ENCODE measurements at places on chromosomes 16 and 17.
A peak's percentile ranks its signal among the peaks of the same experiment; 100 is the strongest.

DNA sequence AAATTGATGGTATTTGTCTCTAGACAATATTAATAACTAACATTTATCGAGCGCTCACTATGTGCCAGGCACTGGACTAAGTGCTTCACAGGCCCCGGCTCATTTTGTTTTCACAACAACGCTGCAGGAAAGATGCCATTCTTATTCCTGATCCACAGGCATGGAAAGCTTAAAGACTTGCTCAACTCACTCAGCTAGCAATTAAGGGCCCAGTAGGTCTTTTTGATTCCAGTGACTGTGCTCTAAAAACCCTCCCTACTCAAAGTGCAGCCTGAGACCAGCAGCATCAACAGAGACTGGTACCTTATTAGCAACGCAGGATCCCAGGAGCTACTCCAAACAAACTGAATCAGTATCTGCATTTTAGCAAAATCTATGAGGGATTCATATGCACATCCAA, 35.3 kb downstream of the CUEDC1 start:
- DNase-seq: no peak

GRCh38 chr17:6261466-6261865, 173.5 kb downstream of the AIPL1 start:
- no peak for DNase-seq

DNA sequence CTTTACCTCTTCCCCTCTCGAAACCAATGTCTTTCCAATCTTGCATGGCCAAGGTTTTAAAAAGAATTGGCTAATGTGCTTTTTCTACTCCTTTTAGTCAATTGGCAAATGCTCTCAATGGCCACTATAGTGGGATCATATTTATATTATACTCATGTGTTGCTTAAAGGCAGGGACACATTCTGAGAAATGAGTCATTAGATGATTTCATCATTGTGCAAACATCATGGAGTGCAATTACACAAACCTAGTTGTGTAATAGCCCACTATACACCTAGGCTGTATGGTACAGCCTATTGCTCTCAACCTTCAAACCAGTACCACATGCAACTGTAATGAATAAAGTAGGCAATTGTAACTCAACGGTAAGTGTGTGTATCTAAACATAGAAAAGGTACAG, 180.9 kb downstream of the HS3ST3A1 start:
- DNase-seq: no peak

GRCh38 chr17:78497115-78497540, 80.1 kb downstream of the DNAH17 start:
- DNase-seq: peak; percentile 47

DNA sequence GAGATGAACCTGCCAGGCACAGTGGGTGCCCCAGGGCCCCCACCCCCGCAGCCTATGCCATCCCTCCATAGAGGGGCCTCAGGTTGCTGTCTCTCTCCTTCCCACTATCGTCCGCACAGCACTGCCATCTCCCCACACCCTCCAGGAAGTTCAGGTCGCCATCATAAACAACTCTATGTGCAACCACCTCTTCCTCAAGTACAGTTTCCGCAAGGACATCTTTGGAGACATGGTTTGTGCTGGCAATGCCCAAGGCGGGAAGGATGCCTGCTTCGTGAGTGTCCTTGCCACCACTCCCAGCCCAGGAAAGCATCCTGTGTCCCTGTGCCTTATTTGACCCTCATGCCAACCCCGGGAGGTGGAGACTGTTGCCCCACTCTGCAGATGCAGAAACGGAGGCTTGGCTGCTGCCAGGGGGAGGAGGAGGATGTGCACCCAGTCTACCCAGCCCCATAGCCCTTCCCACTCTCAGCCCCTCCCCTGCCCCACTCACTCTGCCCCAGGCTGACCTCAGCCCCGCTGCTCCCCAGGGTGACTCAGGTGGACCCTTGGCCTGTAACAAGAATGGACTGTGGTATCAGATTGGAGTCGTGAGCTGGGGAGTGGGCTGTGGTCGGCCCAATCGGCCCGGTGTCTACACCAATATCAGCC, 3.9 kb downstream of the PRSS21 start:
- DNase-seq: no peak

- no peak for DNase-seq
These were observed 10.6 kb upstream of the PLD6 start for GRCh38 chr17:17216776-17217175.

DNA sequence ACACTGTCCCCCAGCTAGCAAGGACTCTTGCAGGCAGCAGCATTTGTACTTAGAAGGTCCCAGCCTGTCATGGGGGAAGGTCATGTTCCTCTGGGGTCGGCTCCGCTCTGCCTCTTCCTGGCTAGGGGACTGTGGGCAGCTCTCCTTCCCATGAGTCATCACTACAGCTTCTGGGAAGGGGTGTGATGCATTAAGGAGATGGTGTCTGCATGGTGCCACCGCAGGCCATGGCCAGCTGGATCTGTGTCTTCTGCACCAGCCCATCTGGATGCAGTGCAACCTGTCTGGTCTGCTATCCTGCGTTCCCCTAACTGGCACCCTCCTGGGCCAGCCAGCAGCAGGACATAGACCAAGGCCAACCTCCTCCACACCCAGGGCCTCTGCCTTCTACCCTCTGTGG, 6.3 kb downstream of the STARD3 start:
- DNase-seq: no peak

- DNase-seq: no peak
These were observed 18.6 kb downstream of the AP2B1 start for GRCh38 chr17:35605678-35606077.

DNA sequence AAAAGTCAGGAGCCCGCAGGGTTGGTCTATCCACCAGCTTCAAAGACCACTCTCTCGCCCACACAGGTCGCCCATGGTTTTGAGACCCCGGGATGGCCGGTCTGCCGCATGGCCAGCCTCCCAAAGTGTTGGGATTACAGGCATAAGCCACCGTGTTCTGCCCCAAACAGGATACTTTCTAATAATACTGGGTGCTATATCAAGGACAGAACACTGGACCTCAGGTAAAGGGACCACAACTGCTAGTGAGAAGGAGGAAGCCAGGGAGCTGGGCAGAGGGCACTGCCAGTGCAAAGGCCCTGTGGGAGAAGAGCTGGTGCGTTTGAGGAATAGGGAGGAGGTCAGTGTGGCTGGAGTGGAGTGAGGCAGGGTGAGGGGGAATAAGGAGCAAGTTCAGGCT, 34.1 kb downstream of the IL21R start:
- no peak for DNase-seq

GRCh38 chr17:17603178-17603894, 11.8 kb upstream of the PEMT start:
- no peak for DNase-seq

DNA sequence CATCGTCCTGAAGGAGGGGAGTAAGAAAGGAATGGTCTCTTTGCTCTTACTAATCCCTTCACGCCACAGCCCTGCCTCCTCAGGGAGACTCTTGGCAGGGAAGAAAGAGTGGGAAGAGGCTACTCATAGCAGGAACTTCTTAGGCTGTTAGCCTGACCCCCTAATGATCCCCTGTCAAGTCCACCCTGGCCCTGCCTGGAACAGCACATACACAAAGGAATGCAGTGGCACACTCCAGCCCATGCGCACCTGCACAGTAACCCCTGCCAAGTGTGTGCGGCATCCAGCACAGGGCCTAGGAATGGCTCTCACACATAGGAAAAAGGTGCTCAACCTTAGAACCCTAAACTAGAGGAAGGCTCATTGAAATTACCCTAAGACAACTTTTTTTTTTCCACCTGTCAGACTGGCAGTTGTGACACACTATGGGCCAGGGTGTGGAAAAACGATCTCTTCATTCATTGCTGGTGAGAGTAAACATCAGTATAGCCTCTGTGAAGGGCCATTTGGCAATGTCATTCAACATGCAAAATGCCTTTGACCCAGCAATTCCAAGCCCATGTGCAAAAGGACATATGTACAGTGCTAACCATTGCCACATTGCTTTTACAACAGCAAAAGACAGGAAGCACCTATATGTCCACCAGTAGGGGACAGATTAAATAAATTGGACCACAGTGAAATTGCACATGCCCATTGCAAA, 50.1 kb downstream of the PIMREG start:
- DNase-seq: no peak

GRCh38 chr17:47847341-47848197, 3.4 kb downstream of the SP6 start:
- no peak for DNase-seq

DNA sequence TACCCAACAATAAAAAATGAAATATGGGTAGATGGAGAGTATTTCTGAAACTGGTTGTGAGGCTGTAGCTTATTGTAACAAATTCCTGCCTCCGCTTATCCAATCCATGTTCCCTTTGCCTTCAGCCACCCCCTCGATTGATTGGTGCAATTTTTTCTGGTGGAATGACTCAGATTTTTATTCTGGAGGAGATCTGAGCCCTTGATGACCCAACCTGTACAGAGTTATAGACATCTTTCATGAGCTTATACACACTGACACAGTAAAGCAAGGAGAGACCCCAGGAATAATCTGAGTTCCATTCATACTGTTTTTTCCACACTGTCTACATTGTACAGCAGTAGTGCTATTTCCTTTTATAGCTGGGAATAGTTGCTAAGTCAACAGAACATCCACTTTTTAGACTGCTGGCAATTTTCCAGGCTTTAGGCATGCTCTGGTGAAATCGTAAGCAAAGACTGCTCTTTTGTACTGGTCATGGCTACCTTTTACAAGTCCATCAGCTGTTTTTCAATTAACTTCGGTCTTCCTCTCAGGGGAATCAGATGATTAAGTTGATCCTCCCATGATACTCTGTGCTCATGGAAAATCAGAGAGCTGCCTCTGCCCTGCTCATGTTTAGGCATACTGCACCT, 30.1 kb downstream of the CCL4 start:
- DNase-seq: no peak

DNA sequence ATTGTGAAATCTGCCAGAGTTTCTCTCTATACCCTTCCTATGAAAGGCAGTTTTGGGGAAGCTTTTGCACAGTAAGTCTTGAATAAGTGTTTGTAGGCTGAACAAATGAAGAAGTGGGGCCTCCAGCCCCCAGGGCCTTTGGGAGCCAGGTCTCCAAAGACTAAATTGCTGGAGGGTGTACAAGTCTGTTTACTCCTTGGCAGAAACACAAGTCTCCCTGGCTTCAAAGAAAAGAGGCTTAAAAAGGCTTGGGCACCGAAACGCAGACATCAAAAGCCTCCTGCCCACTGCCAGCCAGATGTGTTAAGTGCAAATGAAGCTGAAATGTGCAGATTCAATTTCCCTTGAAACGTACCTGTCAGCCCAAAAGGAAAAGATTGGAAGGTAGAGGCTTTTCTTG, 146.3 kb downstream of the TMEM132E start:
- no peak for DNase-seq

DNA sequence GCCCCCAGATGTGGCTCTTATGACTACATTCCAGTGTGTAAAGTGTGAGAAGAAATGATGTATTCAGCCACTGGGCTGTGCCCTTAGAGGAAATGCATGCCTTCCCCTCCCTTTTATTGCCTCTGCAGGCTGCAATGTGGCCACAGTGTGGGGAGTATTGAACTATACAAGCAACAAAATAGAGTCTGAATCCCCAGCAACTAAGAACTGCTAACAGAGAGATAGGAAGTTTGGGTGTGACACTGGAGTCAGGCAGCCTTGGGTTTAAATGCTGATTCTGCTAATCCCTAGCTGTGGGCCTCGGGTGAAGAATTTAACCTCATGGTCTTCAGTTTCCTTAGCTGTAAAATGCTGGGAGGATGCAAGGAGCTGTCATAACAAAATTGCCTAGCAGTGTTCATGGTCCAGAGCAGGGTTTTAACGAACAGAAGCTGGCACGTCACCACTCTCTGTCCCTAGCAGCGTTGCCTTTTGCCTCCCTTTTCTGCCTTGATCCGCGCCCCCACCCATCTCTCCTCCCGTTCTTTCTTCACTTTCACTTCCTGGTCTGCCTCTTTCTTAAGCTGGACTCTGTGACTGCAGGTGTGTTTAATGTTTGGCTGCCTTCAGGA, 50.3 kb downstream of the KPNA2 start:
- no peak for DNase-seq

DNA sequence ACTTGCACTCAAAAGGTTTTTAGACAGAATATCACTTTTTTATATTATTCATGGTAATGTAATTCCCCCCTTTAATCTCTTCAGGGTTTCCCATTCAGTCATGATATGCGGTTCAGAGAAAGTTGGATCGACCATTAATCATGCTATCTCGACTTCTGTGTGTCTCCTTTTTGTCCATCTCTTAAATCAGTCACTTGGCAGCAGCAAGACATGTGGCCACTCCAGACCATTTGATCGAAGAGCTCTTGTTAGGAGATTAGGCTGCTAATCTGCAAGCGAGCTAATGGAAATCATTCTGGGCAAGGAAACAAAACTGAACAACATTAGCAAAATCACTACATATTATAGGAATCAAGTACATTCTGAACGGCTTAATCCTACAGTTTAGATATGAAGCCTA, 449.9 kb downstream of the WWOX start:
- no peak for DNase-seq

GRCh38 chr17:47872651-47873161, 21.7 kb upstream of the SP6 start:
- DNase-seq: no peak

- DNase-seq: no peak
These were observed 13.9 kb downstream of the SARM1 start for GRCh38 chr17:28385406-28385805.

DNA sequence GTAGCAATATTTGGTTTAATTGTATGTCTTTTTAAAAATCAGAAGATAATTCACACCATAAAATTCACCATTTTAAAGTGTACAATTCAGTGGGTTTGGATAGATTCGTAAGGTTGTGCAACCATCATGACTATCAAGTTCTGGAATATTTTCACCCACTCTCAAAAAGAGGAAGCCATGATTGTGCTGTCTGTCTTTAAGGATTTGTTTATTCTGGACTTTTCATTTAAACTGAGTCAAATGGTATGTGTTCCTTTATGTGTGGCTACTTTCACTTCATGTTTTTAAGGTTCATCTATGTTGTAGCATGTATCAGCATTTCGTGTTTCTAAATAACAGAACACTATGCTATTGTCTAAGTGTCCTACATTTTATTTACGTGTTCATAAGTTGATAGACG, 68.1 kb upstream of the CPHXL start:
- no peak for DNase-seq

DNA sequence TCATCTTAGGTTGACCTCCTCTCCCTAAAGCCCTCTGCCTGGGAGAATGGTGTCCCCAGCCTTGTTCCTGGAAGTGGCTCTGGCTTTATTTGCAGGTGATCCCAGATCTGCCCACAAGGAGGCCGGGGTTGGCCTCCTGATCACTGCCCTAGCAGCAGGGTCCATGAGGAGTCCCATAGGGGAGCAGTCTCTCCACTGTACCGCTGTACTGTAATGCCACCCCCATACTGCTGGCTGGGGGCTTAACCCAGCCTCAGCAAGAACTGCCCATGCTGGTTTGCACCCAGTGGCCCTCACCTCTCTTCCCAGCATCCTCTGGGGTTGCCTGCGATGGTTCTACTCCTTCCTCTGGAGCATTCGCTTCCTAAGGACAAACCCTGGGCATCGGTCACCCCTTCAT, 39.1 kb downstream of the PSME3IP1 start:
- no peak for DNase-seq
